ENCODE measurements at places on chromosomes 1 and 21.
A peak's percentile ranks its signal among the peaks of the same experiment; 100 is the strongest.

DNA sequence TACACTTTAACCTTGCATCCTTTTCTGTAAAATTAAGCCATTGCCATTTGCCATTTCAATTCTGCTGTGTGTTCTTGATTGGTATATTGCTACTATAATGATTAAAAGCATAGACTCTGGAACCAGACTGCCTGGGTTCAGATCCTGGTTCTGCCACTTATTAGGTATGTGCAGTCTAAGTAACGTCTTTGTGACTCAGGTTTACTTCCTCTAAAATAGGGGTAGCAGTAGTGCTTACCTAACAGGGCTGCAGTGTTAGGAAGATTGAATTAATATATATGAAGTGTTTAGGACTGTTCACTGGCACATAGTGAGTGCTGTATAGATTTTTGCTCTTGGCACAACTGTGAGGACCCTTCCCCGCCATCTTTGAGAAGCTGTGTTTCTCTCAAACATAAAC, 4.4 kb downstream of the CDC42 start:
- DNase-seq: no peak

DNA sequence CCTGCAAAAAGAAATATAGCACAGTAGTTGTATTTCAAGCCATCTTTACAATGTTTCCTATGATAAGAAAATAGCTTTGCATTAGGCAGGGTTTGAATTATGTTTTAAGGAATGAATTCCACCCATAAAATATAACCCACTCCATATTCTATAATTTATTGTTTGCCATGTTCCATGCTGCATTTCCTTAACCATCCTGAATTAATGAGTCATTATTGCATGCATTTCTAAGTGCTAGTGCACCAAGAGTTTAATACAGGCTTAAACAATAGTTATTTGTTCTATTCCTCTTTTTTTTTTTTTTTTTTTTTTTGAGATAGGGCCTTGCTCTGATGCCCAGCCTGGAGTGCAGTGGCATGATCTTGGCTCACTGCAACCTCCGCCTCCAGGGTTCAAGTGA, 45.2 kb downstream of the MIGA1 start:
- DNase-seq: no peak

DNA sequence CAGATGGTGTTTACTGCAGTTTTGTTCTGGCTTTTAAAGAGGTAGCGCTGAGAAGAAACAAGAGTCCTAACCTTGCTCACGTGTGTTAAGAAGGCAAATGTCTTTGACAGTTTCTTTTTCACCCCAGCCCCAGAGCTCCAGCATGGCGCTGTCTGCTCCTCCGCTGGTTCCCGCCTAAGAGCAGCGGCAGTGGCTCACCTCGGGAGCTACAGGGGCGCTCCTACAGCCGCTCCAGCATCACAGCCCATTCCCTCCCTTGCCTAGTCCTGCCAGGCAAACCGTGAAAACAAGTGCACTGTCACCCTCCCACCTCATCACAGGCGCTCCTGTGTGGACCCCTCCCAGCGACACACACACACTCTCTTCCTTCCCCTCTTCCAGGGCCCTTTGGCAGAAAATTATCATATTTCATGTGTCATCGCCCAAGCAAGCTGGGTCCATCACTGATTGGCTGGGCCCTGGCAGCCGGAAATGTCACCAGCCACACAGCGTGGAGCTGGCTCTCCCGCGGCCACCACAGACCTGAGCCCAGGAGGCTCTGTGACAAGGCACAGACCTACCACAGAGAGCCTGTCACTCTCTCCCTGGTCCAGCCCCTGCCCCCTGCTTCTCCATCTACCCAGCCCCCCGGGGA, 1.2 kb upstream of the HIVEP3 start:
- DNase-seq: peak; percentile 95

DNA sequence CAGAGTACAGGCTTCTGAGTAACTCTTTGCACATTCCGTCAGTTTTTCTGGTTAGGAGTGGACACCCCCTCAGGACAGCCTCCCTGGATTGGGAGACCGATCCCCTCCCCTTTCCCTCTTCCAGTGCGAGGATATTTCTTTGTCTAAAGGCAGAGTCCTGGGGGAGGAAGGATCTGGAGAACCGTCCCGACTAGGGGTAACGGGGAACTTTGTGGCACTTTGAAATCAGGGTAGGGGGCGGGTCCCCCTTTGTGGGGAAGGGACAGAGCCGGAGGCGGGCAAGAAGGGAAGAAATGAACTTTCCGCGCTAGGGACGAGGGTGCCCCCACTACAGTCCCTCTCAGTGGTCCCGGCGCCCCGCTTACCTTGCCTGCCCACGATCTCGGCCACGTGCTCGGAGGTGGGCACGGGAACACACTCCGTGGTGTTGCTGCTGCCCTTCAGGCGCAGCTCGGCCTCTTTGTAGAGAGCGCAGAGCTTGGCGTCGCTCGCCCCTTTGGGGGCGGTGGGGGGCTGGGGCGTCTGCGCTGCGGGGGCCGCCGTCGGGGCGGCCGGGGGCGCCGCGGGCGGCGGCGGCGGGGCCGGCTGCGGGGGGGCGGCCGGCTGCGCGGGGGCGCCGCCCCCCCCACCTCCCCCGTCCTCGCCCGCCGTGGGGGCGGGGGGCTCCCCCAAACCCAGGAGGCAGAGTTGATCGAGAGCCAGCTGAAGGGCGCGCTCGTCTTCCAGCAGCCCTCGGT, 917 bp downstream of the MEX3A start:
- no peak for DNase-seq

- DNase-seq: no peak
Observed at GRCh38 chr1:197916500-197916983, 630 bp upstream of the LHX9 start.

DNA sequence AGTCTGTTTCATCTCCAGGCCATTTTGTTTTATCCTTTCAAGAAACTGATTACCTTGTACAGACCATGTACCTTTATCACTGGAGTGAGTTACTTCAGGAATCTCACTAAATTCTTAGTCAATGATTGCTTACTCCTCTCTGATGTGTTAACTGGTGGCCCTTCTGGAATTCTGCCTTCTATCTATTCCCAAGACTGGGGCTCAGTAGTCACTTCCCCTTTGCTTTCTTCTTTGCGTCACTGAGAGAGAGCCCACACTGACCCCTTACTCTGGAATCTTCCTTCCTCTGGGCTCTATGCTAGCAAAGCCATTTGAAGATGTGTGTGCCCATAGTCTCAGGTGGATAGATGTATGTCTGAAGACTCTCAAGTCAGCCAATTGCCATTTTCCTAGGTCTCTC, 34.6 kb downstream of the XCL2 start:
- DNase-seq: no peak

DNA sequence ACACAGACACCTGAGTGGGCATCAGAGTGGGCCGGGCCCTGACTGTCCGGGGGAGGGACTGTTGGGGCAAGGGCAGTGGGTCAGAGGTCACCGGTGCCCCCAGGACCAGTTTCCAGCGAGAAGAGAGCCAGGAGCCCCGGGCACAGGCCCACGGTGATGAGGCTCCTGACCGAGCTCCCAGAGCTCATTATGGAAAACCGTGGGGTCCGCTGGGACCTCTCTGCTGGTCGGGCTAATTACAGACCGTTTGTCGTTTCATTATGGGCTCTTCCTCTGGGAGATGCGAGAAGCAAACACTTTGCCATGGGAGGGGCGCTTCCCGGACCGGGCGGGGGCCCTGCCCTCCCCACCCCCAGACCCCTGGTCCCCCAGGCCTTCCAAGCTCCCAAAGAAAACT, 12.0 kb upstream of the TTLL10 start:
- DNase-seq: no peak

GRCh38 chr1:236051242-236051791, 13.6 kb downstream of the NID1 start:
- DNase-seq: no peak

GRCh38 chr1:65791801-65792668, 660 bp upstream of the PDE4B start:
- no peak for DNase-seq

DNA sequence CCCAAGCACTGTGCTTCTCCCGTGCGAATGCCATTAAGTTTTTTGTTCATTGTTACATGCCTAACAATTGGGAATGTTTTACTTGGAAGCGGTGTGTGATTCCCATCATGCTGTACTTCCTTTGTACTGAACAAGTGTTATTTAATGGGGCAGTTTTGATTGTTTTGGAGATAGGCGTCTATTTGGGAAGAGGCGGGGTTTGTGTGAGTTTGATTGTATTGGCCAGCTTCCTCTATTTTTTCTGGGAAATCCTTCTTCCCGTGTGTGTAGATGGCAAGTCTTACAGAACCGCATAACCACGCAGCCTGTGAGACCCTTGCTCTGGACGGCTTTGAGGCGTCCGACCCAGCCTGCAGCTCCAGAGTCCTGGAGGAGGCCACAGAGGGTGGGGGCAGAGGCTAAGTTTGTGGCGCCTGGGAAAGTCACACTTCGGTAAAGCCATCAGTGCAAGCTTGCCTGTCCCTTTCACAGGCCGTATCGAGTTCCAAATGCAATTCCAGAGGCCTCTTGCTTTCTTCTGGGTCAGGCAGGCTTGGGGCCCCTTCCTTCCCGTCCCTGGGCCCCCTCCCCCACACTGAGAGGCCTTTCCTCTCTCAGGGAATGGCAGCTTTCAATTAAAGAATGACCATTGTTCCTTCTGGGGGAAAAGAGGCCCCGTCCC, 210.3 kb downstream of the TOMM20 start:
- no peak for DNase-seq

- DNase-seq: no peak
Observed at GRCh38 chr1:226891346-226891745, 20.9 kb downstream of the PSEN2 start.

GRCh38 chr21:22585558-22585957, 1587.3 kb downstream of the NCAM2 start:
- no peak for DNase-seq

- no peak for DNase-seq
Observed at GRCh38 chr1:42003433-42003832, 84.7 kb upstream of the HIVEP3 start.

GRCh38 chr1:202700061-202700460, 10.2 kb downstream of the SYT2 start:
- DNase-seq: no peak

- no peak for DNase-seq
Observed at GRCh38 chr1:219900201-219900600, 28.2 kb downstream of the SLC30A10 start.

GRCh38 chr1:29394521-29395225, 158.4 kb downstream of the PTPRU start:
- DNase-seq: peak; percentile 29

DNA sequence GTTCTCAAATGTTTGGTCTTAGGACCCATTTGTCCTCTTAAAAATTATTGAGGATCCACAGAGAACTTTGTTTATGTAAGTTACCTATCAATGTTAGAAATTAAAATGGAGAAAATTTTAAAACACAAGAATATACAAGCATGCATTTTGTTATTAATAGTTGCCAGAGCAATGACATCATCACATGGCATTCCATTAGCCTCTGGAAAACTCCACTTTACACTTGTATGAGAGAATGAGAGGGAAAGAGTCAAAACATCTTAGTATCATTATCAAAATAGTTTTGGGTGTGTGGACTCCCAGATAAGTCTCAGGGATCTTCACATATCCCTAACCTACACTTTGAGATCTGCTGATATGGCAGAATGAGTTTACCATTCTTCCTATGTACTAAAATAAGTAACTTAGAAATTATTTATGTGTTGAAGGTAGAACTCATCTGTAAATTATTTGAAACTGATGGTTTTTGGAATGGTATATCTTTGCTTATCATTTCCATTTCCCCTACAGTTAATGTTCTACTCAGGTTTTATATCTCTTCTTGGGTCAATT, 48.8 kb downstream of the RNF220 start:
- DNase-seq: no peak

DNA sequence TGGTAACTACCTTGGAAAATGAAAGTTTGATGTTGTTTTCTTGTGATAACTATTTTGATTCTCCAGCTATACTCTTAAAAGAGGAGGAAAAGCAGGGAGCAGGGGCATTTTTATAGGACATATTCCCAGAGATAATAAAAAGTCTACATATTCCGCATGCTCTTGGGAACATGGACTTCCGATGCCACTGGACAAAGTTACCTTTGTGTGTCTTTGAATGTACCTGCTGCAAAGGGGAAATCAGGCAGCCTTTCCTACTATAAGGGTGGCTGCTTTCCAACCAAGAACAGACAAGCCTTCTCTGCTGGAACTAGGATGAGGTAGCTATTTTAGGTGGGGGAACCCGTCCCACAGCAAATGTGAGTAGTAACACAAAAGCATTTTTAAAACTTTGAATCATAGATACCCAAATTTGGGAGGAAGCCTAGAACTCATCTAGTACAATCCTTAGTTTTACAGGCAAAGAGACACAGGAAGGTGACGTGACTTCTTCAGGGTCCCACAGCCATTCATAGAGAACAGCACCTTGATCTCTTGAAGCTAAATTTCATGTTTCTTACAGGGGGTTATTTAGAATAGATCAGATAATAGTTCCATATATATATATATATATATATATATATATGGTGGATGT, 179.9 kb downstream of the FASLG start:
- DNase-seq: no peak

- no peak for DNase-seq
Observed at GRCh38 chr1:156310962-156311361, 11.9 kb upstream of the VHLL start.

- no peak for DNase-seq
Observed at GRCh38 chr1:72851597-72851996, 569.3 kb upstream of the NEGR1 start.

DNA sequence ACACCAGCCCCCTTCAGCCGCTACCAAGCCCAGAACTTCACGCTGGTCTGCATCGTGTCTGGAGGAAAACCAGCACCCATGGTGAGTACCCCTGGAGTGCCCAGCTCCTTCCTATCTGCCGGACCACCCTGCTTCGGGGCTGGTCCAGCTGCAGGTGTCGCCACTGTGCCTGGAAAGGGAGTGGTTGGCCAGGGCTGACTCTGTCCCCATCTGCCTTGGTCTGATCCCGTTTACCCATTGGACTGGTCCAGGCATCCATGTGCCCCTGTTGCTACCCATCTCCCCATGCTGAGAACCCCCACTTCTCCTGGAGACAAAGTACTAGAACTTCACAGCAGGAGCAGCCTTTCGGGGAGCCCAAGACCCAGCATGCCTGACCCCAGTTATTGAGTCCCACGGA, 118.6 kb upstream of the KLHDC7A start:
- DNase-seq: no peak

GRCh38 chr1:224730965-224731364, 114.8 kb downstream of the CNIH3 start:
- DNase-seq: no peak

DNA sequence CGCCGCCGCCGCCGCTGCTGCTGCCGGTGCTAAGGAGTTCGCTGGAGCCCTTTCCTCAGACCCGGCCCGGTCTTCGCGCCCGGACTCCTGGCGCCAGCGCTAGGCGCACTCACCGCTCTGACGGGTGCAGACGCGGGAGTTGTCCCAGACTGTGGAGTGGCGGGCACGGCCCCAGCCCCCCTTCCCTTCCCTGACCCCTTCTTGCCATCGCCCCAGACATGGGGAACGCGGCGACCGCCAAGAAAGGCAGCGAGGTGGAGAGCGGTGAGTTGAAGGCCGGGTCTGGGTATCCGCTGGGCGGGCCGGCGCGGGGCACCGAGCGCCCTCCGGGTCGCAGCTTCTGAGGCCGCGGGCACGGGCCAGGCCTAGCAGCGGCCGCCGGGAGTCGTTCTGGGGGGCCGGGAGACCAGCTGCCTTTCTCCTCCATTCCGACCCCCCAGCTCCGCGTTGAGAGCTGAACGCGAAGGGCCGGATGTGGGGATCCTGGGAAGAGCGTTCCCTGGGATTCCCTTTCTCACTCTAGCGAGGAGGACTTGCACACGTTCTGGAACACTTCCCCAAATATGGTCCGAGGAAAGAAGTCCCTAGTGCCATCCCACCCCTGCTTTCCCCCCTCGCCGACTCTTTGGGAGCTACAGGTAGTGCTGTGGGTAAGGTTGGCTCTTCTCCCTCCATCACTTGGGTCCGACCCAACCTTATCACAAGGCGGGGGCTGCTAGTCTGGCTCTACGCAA, 65.8 kb upstream of the PRKACB start:
- peak; percentile 42 for DNase-seq

GRCh38 chr1:121546830-121547591, 362.2 kb downstream of the SRGAP2C start:
- no peak for DNase-seq
